Iris pigment epithelial cell (primary cell): ENCODE measurements at places on chromosomes 2 and 18.
A peak's percentile ranks its signal among the peaks of the same experiment; 100 is the strongest.

DNA sequence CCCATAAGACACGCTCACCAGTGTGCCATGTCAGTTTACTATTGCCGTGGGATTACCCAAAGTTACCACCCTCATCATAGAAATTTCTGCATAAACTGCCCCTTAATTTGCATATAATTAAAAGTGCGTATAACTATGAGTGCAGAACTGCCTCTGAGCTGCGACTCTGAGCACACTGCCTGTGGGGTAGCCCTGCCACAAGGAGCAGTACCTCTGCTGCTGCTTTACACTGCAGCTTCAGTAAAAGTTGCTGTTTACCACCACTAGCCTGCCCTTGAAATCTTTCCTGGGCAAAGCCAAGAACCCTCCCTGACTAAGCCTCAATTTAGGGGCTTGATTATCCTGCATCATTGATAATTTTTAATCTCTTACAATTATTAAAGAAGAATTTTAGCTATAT lies 213.9 kb upstream of the MAP2 start:
- DNase-seq, result no peak

DNA sequence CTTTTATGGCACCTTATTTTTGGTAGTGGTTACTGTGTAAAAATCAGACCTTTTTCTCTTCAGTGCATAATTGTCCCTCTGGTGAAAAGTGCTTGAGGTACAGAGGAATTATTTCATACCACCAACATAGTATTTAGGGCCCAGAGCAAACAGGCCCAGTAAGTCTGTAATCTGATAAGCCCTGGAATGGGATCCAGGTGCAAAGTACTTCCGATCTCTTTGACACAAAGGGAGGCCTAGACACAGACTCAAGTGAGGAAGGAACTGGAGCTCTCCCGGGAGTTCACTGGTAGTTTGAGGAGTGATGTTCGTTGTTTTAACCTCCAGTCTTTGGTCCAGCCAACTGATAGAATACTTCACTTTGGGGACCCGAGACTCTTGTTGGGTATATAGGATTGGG lies 57.4 kb downstream of the RAB31 start:
- no peak for DNase-seq

- peak; percentile 49 for DNase-seq
Observed at GRCh38 chr18:56799756-56800155, 148.6 kb downstream of the WDR7 start.

DNA sequence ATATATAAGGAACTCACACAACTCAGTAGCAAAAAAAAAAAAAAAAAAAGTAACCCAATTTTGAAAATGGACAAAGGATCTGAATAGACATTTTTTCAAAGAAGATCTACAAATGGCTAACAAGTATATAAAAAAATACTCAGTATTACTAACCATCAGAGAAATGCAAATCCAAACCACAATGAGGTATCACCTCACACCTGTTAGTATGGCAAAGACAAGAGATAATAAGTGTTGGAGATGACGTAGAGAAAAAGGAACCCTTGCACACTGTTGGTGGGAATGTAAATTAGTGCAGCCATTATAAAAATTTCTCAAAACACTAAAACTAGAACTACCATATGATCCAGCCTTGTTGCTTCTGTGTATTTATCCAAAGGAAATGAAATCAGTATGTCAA lies 5.8 kb upstream of the CNDP1 start:
- no peak for DNase-seq

DNA sequence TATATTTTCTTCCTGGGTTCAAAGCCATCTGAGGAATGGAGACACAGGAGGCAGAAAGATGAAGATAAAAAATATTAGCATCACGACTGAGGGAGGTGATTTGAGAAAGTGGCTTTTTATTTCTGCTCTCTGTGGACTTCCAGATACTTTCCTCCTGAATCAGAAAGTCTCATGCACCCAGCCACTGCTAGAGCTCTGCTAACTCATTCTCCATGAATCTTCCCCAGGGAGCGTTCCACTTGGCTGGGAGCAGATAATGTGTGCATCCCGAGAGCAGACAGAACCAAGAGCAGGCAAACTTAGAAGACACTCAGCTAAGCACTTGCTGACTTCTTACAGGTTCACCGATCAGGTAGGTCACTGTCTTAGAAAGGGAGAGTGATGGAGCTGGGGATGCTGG lies 264.1 kb upstream of the THUMPD2 start:
- peak; percentile 28 for DNase-seq

GRCh38 chr2:23809150-23809549 lies 117.8 kb downstream of the ATAD2B start:
- no peak for DNase-seq

- DNase-seq, result peak; percentile 21
Observed at GRCh38 chr2:206635015-206635414, 7.3 kb upstream of the FAM237A start.

DNA sequence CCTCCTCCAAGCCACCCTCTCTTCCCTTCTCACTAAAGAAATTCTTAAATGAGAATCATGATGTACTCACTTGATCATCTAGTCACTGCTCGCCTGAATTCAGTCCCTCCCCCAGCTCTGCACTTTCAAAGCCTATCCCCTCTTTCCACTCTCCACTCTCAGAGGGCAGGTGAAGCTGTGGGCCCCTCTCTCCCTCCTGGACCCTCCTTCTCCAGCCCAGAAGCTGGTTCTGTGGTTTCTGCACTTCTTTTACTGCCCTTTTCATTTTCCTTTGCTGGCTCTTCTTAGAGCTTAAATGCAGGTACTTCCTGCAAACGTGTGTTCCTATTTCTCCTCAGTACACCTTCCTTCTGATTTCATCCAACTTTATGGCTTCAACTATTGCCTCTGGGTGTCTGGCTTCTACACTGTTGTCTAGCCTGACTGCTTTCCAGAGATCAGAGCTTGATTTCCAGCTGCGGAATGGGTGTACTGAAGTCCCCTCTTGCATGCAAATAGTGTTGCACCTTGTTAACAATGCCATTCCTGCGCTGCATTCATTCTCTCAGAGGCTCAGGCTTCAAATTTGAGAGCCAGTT lies 15.3 kb upstream of the TXNDC2 start:
- DNase-seq, result no peak

- DNase-seq, result no peak
Observed at GRCh38 chr2:169086893-169087467, 17.6 kb downstream of the DHRS9 start.

- no peak for DNase-seq
Observed at GRCh38 chr2:123500346-123500745, 524.7 kb upstream of the CNTNAP5 start.

DNA sequence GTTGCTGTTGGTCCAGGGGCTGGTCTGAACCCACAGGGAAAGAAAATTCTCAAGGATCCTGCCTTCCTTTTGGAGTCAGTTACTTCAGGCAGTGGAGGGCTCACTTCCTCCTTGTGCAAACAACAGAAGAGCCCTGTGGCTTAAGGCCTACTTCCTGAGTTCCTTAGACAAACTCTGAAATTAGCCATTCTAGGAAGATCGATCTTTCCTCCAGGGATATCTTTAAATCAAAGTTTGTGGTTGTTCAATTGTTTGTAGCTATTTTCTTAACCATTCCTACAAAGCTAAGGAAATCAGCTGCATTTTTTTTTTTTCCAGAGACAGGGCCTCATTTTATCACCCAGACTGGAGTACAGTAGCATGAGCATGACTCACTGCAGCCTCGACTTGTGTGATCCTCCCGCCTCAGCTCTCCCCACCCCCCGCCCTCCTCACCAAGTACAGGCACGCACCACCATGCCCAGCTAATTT lies 156.0 kb downstream of the TANC1 start:
- DNase-seq, result peak; percentile 96

GRCh38 chr2:72915907-72916742 lies 1.2 kb upstream of the EMX1 start:
- peak; percentile 33 for DNase-seq

GRCh38 chr2:100903534-100904258 lies 83.8 kb downstream of the NPAS2 start:
- peak; percentile 31 for DNase-seq

- no peak for DNase-seq
Observed at GRCh38 chr2:118813111-118813510, 34.3 kb downstream of the EN1 start.

DNA sequence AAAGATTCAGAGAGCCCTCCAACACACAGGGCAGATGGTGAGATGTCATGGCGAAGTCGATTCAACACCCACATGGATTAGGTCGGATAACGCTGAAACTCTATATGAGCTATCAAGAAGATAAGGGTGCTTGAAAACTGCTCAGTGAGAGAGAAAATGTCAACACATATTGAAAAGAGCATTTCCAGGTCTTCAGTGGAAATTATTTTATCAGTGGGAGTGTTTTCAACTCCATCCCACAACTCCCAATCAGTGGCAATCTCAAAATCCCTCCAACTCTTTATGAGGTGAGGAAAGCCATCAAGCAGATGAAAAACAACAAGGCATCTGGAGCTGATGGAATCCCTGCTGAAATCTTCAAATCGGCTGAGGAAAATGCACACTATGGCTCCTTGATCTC lies 104.5 kb upstream of the KLHL14 start:
- DNase-seq, result no peak

DNA sequence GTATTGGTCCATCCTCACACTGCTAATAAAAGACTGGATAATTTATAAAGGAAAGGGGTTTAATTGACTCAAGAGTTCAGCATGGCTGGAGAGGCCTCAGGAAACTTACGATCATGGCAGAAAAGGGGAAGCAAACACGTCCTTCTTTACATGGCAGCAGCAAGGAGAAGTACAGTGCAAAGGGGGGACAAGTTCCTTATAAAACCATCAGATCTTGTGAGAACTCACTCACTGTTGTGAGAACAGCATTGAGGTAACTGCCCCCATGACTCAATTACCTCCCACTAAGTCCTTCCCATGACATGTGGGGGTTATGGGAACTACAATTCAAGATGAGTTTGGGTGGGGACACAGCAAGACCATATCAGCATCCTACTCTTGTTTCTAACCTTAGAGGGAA lies 37.0 kb downstream of the SP100 start:
- no peak for DNase-seq

- peak; percentile 49 for DNase-seq
Observed at GRCh38 chr2:202221873-202222272, 16.5 kb downstream of the SUMO1 start.

GRCh38 chr2:144320491-144320890 lies 199.4 kb downstream of the ZEB2 start:
- peak; percentile 39 for DNase-seq

DNA sequence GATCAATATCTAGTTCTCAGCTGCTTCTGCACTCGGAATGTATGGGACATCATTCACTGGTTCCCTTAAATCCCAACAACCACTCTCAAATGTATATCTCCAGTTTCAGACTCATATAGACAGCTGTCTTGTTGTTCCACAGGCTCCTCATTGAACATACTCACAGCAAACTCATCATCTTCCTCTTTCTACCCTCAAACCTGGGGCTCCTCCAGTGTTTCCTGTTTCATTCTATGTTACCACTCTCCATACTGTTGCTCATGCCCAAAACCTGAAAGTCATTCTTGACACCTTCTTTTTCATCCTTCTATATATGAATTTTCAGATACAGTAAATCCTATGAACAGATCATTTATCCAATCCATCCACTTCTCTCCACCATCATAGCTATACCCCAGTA lies 18.7 kb upstream of the REL start:
- DNase-seq, result no peak

- no peak for DNase-seq
Observed at GRCh38 chr2:77458216-77458615, 64.0 kb downstream of the LRRTM4 start.

- peak; percentile 88 for DNase-seq
Observed at GRCh38 chr2:149743842-149744448, 156.4 kb upstream of the MMADHC start.

DNA sequence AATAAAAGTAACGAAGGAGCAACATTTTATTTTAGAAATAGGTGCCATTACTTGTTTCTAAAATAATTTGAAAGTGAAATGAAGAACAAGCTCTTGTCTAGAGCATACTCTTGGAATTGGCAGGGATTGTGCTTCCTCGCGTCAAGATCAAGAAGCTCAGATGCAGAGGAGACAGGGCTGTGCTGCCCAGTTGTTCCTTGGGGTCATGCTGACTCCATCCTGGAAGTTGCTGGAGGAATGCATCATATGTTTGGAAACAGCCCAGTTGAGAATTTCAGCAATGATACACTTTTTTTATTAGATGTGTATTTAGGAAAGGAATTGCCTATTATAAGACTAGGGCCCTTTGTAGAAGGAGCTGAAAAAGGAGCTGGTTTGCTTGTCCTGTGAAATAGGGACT lies 17.2 kb downstream of the LTBP1 start:
- DNase-seq, result peak; percentile 38

GRCh38 chr18:35072616-35073015 lies 31.4 kb downstream of the MAPRE2 start:
- DNase-seq, result no peak

- no peak for DNase-seq
Observed at GRCh38 chr2:39217192-39217550, 26.6 kb downstream of the CDKL4 start.

- DNase-seq, result peak; percentile 85
Observed at GRCh38 chr18:10798727-10799550, 273.1 kb downstream of the NAPG start.

- no peak for DNase-seq
Observed at GRCh38 chr2:3036432-3037125, 341.0 kb downstream of the EIPR1 start.

DNA sequence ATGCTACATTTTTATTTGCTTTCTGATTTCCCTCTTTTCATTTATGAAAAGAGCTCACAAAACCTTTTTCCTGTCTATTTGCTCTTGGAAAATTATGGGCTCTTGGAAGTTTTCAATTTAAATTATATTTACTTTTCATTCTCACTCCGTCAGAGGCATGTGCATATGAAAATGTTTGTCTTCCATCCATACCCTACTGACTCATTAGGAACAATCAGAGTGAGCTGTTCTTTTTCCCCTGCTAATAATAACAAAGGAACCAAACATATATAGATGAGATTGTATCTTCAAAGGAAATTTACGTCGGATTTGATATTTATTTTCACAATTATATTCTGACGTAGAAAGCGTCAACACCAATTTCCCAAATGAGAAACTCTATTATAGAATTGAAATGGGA lies 1101.2 kb downstream of the TSN start:
- DNase-seq, result no peak

GRCh38 chr2:240703417-240704341 lies 12.0 kb downstream of the AQP12A start:
- no peak for DNase-seq

DNA sequence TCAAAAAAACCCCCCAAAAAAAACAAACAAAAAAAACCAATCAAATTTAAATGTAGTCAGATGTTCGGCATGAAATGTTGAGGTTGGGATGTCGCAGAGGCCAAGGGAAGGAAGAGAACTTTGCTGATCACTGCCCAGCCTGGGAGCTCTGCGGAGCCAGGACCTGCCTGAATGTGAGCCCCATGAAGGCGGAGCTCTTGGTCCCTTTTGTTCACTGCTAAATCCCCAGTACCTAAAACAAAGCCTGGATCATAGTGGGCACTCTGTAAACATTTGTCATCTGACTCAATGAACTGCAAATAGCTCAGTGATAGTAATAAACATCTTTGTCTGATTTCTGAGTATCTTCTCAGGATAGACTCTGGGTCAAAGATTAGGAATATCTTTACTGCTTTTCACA lies 64.0 kb downstream of the NGEF start:
- no peak for DNase-seq

DNA sequence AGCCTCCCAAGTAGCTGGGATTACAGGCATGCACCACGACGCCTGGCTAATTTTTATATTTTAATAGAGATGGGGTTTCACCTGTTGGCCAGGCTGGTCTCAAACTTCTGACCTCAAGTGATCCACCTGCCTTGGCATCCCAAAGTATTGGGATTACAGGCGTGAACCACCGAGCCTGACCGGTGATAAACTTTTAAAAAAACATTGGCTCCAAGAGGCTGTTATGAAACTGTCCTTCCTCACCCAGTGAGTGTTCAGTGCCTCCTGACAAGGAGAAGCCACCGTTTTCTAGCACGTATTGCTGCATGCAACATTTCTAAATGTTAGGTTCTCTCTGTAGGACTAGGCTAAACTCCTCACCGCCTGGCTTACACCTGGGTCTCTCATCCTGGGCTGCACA lies 63.3 kb downstream of the EDAR start:
- no peak for DNase-seq
